ENCODE measurements at places on chromosomes 11 and 22.

GRCh38 chr11:114346709-114347141, 50.5 kb downstream of the NNMT start:
- DNase-seq, result no peak

DNA sequence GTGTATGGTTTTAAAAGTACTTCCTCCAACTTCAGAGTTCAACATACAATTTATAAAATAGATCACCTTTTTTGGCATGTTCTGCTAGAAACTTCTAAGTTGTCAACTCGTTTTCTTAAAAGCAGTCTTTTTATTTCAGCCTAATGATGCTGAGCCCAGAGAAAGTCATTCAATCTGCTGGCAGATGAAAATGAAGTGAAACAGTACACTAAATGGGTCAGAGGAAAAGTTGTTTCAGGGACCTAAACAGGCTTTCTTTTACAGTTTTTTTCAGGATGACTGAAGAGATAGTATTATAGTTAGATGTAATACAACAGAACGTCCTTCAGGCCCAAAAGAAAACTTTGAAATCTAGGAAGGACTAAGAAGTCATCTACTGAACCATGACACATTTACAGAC, 842.7 kb upstream of the CCDC90B start:
- DNase-seq, result no peak

GRCh38 chr11:33543823-33544222, 156.8 kb downstream of the C11orf91 start:
- DNase-seq, result peak; percentile 95

- DNase-seq, result peak; percentile 86
These were observed 41.1 kb downstream of the AMOTL1 start for GRCh38 chr11:94809251-94809650.

DNA sequence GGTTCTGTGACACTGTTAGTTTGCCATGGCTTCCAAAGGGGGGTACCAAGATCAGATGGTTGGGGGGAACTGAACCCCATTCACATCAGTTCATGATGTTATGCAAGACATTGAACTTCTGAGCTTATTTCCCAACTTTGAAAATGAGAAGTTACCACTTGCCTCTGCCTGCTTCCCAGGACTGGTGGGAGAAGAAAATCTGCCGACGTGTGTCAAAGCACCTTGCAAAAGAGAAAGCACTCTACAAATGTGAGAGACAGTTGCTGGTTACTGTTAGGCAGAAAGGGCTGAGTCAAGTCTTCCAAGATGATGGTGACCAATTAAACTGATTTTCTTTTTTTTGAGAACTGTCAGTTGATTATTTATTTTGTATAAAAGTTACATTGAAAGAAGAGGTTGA, 45.6 kb downstream of the SMCO4 start:
- DNase-seq, result no peak

GRCh38 chr22:30803679-30804078, 109.0 kb downstream of the OSBP2 start:
- DNase-seq, result no peak

DNA sequence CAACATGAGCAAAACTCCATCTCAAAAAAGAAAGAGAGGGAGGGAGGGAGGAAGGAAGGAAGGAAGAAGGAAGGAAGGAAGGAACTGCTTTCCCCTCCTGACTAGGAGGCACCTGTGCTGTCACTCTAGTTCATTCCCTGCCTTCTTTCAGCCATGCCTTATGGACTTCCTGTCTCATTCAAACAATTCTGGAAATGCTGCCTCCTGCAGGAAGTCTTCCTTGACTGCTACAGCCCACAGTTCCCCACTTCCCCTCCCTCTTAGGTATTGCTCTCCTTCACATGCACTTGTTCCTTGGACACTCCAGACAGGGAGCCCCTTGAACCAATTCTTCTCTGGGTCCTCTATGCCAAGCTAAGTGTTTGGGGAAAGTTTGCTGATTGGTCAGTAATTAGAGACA, 31.6 kb upstream of the WNT11 start:
- peak; percentile 72 for DNase-seq

- no peak for DNase-seq
These were observed 11.8 kb downstream of the PNPLA5 start for GRCh38 chr22:43879901-43880540.

DNA sequence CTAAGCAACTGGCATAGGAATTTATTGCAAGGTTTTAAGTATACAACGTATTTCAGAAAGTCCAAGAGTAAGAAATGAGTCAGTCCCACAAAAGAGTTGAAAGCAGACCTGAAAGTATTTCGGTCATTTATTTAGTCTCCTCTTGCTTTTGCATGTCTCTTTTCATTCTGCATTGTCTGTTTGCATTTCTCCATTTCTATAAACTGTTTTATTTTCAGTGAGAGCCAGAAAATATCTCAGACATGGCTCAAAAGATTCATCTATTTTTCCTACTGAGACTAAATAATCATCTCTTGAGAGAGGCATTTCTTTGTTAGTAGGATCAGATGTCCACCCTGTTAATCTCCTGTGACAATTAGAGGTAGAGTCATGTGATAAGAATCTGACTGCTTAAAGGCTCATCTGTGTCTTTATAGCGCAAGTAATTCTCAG, 219.1 kb upstream of the CCDC179 start:
- no peak for DNase-seq

- DNase-seq, result peak; percentile 95
These were observed at the start of gene CELF1 for GRCh38 chr11:47552566-47553405. Gene CELF1, minus strand, starts transcription at chr11:47553132. Its CDS starts 53,609 bp downstream, at chr11:47499523.

DNA sequence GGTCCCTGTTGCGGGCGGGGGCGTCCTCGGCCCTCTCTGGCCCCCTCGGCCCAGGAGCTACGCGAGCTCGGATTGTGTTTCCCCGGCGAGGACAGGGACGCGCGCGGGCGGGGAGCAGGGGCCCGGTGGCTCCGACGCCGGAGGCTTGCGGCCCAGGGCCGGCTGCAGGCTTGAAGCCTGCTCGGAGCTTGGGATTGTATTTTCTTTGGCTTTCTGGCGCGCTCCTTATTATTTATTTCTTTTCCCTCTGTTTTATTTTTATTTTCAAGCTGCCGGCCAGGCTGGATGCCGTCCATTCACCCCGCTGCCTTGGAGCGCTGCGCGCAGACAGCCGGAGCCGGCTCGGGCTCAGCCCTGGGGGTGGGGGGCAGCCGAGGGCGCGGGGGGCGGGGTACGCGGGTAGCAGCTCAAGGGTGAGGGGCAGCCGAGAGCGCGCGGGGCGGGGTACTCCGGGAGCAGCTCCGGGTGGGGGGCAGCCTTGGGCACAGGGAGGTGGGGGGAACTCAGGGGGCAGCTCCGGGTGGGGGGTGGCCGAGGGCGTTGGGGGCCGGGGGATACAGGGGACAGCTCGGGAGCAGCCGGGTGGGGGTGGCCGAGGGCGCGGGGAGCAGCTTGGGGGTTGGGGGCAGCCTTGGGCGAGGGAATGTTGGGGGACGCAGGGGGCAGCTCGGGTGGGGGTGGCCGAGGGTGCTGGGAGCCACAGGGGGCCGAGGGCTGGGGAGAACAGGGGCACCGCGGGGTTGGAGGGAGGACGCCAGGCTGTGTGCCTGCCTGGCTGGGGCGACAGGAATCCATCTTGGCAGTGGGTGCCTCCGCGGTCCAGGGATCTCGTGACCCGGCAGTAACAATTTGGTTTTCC, 42.7 kb downstream of the KCNJ1 start:
- DNase-seq, result no peak

- no peak for DNase-seq
These were observed 27.4 kb downstream of the MOB2 start for GRCh38 chr11:1459219-1459575.

- no peak for DNase-seq
These were observed 12.5 kb downstream of the KMT5B start for GRCh38 chr11:68200639-68201038.

DNA sequence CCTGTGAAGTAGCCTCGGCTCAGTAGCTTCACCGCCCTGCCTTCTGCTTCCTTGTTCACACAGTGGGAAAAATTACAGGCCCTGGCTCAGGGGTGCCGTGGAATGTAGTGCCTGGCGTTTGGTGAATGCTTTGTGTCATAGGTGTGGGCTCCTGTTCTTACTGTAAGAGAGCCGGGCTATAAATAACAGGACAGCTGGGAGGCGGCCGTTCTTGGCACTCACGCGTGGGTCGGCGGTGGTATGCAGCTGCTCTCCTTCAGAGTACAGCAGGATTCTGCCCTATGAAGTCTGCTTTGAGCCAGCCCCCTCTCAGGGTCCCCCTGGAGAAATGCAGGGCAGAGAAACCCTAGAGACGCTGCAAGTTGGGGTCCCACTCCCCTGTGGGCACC, 84.2 kb downstream of the CTTN start:
- no peak for DNase-seq

DNA sequence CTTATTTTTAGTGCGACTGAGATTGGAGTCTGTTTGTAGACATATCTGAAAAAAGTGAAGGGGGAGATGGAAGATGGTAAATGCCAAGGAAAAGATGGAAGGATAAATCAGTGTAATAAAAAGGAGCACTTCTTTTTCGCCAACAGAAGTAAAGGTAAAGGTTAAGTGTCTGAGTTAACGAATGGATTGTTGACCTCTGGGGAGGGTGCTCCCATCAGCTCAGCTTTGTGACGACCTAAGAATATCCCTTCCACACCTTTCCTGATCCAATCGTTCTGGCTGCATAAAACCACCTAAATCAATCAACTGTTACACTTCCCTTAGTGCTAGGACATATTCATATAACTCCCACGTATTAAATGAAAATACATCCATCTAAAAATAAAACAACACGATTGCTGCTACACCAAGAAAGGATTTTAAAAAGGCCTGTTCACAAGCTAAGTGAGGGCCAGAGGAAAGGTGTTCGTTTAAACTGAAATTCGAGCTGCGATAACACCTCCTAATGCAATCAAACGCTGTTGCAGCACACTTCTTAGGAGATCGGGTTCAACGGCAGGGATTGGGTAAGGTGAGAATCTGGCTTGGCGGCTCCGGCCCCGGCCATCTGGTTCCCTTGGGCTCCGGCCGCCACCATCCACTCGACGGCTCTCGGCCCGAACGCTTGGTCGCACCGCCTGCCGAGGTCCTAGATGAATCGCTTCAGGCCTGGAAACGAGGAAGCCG, 658 bp downstream of the C11orf71 start:
- DNase-seq, result no peak

- no peak for DNase-seq
These were observed 100.8 kb downstream of the ALX4 start for GRCh38 chr11:44208976-44209603.

- no peak for DNase-seq
These were observed 24.2 kb upstream of the KRTAP5-6 start for GRCh38 chr11:1672613-1673350.

DNA sequence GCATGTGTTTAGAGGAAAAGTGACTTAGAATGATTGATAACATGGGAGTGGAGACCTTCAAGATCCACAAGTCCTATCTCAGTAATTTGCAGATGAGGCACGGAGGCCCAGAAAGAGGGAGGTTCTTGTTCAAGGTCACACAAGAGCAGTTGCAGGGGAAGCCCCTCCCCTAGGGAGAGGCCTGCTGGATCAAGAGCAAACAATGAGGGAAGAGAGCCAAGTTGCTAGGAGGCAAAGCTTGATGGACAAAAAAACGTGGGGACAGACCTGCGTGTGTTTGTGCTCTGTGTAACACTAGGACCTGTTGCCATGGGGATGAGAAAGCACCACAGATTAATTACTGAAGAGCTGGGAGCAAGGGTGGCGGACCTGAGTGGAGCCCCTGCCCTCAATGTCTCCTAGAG, 6.4 kb upstream of the MFRP start:
- no peak for DNase-seq

- DNase-seq, result no peak
These were observed 4.2 kb upstream of the TFIP11 start for GRCh38 chr22:26516503-26516902.

DNA sequence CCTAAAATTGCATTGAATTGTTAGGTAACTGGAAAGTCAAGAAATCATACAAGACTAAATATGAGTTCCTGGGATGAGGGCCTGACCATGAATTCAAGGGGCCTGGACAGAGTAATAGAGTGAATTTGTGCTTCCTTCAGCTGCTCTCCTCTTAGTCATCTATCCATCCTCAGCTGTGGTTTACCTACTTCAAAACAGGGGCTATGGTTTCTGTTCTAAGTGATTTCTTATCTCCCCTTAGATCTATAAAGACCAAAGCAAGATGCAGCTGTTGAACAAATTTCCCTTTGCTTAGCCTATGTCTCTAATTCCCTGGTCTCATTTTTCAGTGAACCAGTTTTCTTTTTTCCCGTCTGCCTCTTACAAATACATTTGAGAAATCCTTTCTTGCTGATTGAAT, 428.5 kb downstream of the FAM181B start:
- no peak for DNase-seq

DNA sequence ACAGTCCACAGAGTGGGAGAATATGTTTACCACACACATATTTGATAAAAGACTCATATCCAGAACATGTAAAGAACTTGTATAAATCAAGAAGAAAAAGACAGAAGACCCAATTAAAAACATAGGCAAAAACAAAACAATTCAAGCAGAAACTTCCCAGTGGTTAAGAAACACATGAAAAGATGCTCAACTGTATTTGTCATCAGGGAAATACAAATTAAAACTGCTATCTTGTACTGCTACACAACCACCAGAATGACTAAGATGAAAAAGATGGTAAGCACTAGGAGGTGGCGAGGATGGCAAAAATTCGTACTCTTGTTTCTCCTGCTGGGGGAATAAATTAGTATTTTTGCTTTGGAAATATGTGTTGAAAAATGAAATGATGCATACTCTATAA, 192.3 kb upstream of the C11orf87 start:
- no peak for DNase-seq

- no peak for DNase-seq
These were observed 170.6 kb downstream of the BARX2 start for GRCh38 chr11:129546266-129546665.

- DNase-seq, result no peak
These were observed 93.3 kb downstream of the SGSM3 start for GRCh38 chr22:40463683-40464082.

DNA sequence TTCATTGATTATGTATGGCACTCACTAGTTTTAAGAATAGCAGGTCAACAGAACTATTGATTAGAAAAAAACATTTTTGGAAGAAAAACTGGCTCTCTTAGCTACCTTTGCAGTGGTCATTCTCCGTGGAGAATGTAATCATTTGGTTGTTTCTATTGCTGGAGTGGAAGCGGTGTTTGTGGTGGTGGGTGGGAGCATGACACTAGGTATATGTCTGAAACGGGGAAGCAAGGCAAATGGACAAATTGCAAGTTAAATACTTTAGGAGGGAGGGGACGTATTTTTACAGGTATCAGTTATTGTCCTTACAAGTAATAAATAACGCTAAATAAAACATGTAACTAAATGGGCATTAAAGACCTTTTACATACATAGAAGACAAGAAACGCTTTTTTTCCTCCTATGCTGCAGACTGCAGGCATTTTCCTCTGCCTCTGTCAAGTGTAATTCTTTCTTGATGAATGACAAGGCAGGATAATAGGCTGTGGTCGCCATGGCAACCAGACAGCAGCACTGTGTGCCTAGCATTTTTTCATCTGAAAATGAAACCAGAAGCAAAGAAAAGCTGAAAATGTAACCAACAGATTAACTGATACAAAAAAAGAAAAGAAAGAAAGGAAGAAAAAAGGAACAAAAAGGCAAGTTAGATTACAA, 46.2 kb downstream of the BLID start:
- peak; percentile 79 for DNase-seq

GRCh38 chr11:77497368-77497767, 23.5 kb upstream of the PAK1 start:
- no peak for DNase-seq

GRCh38 chr11:17697175-17697949, 22.0 kb upstream of the MYOD1 start:
- DNase-seq, result no peak

All from trophoblast cell (in vitro differentiated cells and primary cell).